HFFc6 (cell line): ENCODE measurements at places on chromosomes 2 and 18.

DNA sequence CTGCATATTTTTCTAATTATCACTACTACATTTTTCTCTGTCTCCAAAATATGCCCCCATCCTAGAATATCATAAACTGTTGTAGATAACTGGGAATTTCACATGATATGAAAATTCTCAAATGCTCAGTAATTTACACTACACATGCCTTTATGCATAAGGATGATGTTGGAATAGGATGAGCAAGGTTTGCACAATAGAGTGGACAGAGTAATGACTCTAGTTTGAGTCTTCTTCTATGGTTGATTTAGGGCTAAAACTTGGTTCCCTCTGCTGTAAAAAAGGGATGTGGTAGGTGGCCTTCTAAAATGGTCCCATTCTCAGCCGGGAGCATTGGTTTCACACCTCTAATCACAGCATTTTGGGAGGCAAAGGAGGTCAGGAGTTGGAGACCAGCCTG lies 129.9 kb downstream of the BCL11A start:
- no peak for DNase-seq
- no peak overlapping the region for H3K27ac ChIP-seq
- no peaks in the 10 kb centered on the region for H3K4me1 ChIP-seq
- H3K4me3 ChIP-seq, result no peak overlapping the region
- peaks cover 7% of the 10 kb centered on the region for H3K27me3 ChIP-seq
- H3K36me3 ChIP-seq, result no peaks in the 10 kb centered on the region

- no peak overlapping the region for H3K27ac ChIP-seq
- H3K4me1 ChIP-seq, result no peaks in the 10 kb centered on the region
- no peak for DNase-seq
- no peaks in the 10 kb centered on the region for H3K36me3 ChIP-seq
- peaks cover 4% of the 10 kb centered on the region; the same call in 1 of the 2 replicates for H3K27me3 ChIP-seq
- H3K4me3 ChIP-seq, result no peak overlapping the region
Measured at GRCh38 chr2:175362331-175362730, 180.8 kb upstream of the ATP5MC3 start.

GRCh38 chr2:57696016-57696415 lies 350.6 kb upstream of the VRK2 start:
- peak; percentile 1 for DNase-seq
- H3K36me3 ChIP-seq, result no peaks in the 10 kb centered on the region
- H3K4me3 ChIP-seq, result no peak overlapping the region
- peaks cover 8% of the 10 kb centered on the region for H3K4me1 ChIP-seq
- no peak overlapping the region for H3K27ac ChIP-seq

DNA sequence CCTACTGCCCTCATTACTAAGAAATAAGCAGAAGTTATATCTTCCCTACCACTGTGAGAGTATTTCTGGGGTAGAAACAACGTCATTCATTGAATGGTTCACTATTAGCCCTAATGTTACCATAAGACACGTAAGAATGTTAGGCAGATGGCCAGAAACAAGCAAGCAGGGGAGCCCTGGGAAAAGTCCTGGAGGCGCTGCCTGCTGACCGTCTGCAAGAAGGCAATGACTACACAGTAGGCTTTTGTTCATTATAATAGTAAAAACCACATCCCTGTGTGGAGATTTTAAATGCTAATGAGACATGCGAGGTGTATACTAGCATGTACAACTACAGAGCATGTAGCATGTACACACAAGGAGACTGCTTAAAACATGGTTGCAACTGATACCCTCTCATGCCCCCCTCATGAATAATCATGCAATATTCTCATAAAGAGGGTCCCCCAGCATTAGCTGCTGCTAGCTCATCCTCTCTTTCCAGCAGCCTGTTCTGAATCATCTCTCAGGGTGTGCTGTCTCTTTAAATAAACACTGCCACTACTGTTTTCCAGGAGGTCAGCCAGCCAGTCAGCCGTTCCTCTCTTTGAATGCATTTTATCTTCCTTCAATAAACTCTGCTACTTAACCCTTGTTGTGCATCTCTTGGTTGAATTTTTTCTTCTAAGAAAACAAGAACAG lies 23.6 kb downstream of the SUCLG1 start:
- peak; percentile 50 for DNase-seq
- no peak overlapping the region for H3K4me3 ChIP-seq
- peaks cover 23% of the 10 kb centered on the region for H3K4me1 ChIP-seq
- peaks cover 42% of the 10 kb centered on the region for H3K36me3 ChIP-seq
- peak overlapping the region; percentile 48 for H3K27ac ChIP-seq

GRCh38 chr2:100140582-100140981 lies 1.8 kb downstream of the AFF3 start:
- peaks cover 9% of the 10 kb centered on the region for H3K27me3 ChIP-seq
- DNase-seq, result no peak
- H3K36me3 ChIP-seq, result no peaks in the 10 kb centered on the region; the same call in 1 of the 2 replicates

DNA sequence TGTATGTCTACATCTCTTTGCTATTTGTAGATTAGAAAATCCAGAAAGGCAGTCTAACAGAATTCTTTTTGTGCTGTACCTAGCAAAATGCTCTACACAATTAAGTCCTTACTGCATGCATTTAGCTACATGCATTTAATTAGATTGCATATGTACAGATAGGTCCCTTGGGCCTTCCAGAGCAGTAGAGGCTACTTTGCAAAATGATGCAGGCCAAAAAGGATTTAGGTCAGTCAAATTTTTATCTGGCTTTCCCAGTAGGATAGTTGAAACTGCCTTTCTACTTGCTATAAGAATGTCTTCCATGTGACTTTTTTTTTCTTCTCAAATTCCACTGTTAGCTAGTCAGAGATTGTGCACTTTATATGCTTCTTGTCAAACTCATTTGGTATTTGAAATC lies 19.3 kb downstream of the GALNT13 start:
- H3K27ac ChIP-seq, result no peak overlapping the region
- no peaks in the 10 kb centered on the region for H3K36me3 ChIP-seq
- no peak overlapping the region for H3K4me3 ChIP-seq
- H3K27me3 ChIP-seq, result no peaks in the 10 kb centered on the region
- no peak for DNase-seq
- no peaks in the 10 kb centered on the region for H3K4me1 ChIP-seq

- DNase-seq, result peak; percentile 19
- H3K27ac ChIP-seq, result no peak overlapping the region
- H3K4me3 ChIP-seq, result no peak overlapping the region
- H3K36me3 ChIP-seq, result no peaks in the 10 kb centered on the region
- peaks cover 17% of the 10 kb centered on the region for H3K27me3 ChIP-seq
- H3K4me1 ChIP-seq, result no peaks in the 10 kb centered on the region
Measured at GRCh38 chr2:98944775-98945174, 8.8 kb upstream of the CRACDL start.

GRCh38 chr2:157793053-157793612 lies 83.0 kb downstream of the ACVR1 start:
- no peaks in the 10 kb centered on the region for H3K27me3 ChIP-seq
- peak overlapping the region; percentile 69 for H3K4me3 ChIP-seq
- peaks cover 14% of the 10 kb centered on the region for H3K36me3 ChIP-seq
- H3K27ac ChIP-seq, result peak overlapping the region; percentile 84

DNA sequence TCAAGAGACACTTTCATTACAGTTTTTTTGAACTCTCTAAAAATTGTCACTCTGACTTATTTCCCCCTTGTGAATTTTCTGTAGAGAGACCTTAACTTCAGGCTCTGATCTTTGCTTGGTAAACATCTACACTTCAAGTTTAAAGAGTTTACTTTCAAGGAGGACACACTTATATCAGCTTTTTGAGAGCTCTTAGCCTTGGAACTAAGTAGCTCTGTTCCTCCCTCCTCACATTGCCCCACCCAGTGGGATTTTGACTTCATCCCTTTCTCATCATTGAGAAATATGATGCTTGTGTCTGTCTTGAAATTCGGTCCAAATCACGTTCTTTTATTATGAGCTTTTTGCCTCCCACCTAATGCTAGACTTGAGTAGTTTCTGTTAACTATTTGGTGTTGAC lies 433.4 kb upstream of the MEIS1 start:
- no peak overlapping the region for H3K27ac ChIP-seq
- peaks cover 2% of the 10 kb centered on the region for H3K27me3 ChIP-seq
- no peak overlapping the region for H3K4me3 ChIP-seq
- no peaks in the 10 kb centered on the region for H3K36me3 ChIP-seq
- H3K4me1 ChIP-seq, result no peaks in the 10 kb centered on the region

GRCh38 chr2:188303363-188304031 lies 11.8 kb downstream of the GULP1 start:
- peaks cover 26% of the 10 kb centered on the region for H3K36me3 ChIP-seq
- DNase-seq, result peak; percentile 82
- peaks cover 70% of the 10 kb centered on the region for H3K4me1 ChIP-seq
- H3K27ac ChIP-seq, result peak overlapping the region; percentile 68
- H3K27me3 ChIP-seq, result peaks cover 1% of the 10 kb centered on the region; the same call in 1 of the 2 replicates

DNA sequence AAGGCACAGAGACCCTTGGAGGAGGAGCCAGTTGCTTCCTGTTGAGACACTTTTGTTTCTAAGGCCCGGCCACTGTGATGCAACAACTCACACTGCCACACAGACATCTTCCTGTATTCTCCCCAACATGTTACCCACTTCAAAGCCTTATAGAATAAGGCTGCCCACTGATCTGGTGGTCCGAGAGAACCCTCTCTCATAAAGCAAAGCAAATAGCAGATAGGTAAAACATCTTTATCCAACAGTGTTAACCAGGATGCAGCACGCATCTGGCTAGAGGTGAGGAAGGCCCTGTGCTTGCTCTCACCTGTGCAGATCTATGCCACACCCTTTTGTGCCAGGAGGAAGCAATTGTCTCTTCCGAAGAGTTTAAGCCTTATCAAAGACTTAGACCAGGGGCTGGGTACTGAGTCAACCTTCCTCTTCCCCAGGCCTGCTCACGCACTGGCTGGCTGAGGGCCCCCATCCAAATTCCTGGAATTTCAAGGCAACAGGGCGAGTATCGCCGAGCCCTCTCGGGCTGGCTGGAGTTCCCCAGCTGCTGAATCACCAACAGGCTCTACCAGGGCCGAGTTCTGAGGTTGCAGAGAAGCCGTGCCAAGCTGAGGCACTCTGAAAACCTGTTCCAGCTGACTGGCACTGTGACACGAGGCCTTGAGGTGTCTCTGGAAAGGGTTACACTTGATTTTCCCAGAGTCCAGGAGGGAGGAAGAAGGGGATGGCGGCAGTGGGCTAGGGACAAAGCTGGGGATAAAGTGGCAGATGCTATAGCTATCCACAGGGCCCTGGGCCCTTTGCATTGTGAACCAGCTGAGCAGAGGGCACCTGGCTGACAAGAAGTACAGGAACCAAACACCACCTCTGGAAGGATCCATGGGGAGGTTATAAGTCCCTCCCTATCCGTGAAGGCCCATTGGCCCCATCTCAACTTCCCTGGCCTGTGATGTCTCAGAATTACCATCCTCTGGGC lies 29.3 kb downstream of the TGFA start:
- H3K36me3 ChIP-seq, result no peaks in the 10 kb centered on the region
- peak overlapping the region; percentile 65 for H3K4me3 ChIP-seq
- H3K4me1 ChIP-seq, result peaks cover 21% of the 10 kb centered on the region
- peak; percentile 85 for DNase-seq
- peak overlapping the region; percentile 84 for H3K27ac ChIP-seq

DNA sequence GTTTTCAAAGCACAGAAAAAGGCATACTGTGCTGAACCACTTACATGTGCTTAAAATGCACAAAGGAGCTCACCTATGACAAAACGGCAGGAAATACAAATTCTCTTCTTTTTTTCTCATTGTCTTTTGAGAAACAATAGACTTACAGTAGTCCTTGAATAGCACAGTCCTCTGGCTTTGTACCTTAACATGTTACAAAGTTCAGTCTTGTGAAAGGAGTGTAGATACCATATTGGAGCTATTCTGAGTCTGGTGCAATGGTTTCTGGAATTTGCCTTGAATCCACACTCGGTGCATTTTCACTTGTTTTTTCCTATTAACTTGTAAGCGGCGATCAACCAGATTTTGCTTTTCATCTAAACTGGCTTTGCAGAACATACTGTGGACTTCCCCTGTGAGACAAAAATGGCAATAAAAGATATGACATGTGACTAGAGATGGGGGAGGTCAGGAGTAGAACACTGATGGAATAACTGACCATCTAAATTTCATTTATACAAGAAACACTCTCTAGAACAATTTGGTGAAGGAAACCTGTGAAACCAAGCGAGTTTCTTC lies 109.7 kb downstream of the METTL8 start:
- no peak overlapping the region for H3K4me3 ChIP-seq
- H3K4me1 ChIP-seq, result peaks cover 13% of the 10 kb centered on the region
- no peak overlapping the region for H3K27ac ChIP-seq
- DNase-seq, result no peak
- H3K36me3 ChIP-seq, result peaks cover 10% of the 10 kb centered on the region; the same call in 1 of the 2 replicates
- H3K27me3 ChIP-seq, result no peaks in the 10 kb centered on the region

- H3K27ac ChIP-seq, result no peak overlapping the region
- H3K27me3 ChIP-seq, result peaks cover 24% of the 10 kb centered on the region
- no peak for DNase-seq
- H3K36me3 ChIP-seq, result no peaks in the 10 kb centered on the region
- H3K4me3 ChIP-seq, result no peak overlapping the region
Measured at GRCh38 chr2:120177001-120177621, 46.1 kb downstream of the TMEM185B start.

GRCh38 chr2:148512501-148512900 lies 132.1 kb upstream of the EPC2 start:
- H3K27ac ChIP-seq, result no peak overlapping the region
- DNase-seq, result no peak
- H3K4me1 ChIP-seq, result peaks cover 13% of the 10 kb centered on the region; the same call in 1 of the 2 replicates
- H3K4me3 ChIP-seq, result no peak overlapping the region
- H3K27me3 ChIP-seq, result no peaks in the 10 kb centered on the region; the same call in none of the 2 replicates

DNA sequence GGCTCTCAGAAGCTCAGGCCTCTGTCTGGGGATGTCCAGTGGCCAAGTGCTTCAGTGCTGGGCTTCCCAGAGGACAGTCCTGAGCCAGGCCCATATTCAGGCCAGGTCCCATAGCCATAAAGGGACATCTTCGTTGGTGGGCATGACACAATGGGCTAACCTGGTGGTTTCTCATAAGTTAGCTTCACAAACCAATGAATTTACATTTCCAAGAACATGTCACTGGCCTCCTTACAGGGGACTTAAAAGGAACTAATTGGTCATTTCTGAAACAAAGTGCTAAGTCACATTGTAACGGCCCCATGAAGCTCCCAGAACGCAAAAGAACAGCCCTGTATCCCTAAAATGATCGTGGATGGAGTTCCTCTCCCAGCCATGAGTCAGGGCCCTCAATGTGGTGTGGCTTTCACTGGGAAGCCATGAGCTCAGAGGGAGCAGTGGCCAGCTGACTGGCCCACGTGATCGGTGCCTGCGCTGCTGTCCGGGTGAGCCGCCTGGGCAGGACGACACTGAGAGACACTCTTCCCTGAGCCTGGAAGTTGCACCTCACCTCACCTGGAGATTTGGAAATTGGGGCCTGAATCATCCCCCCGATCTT lies 163.7 kb upstream of the APCDD1 start:
- DNase-seq, result no peak
- H3K27ac ChIP-seq, result peak overlapping the region; percentile 30; the same call in 1 of the 2 replicates
- H3K4me1 ChIP-seq, result peaks cover 6% of the 10 kb centered on the region; the same call in 1 of the 2 replicates
- H3K36me3 ChIP-seq, result no peaks in the 10 kb centered on the region; the same call in 1 of the 2 replicates
- no peak overlapping the region for H3K4me3 ChIP-seq
